ENCODE measurements at places on chromosomes 1 and 21. TPM values are rescaled to one million over a fixed set of nuclear protein-coding genes. Genes with fewer than 3 reads are reported as not detected.

- no peak for DNase-seq
These were observed 54.0 kb downstream of the AKT3 start for GRCh38 chr1:243796016-243796415.

DNA sequence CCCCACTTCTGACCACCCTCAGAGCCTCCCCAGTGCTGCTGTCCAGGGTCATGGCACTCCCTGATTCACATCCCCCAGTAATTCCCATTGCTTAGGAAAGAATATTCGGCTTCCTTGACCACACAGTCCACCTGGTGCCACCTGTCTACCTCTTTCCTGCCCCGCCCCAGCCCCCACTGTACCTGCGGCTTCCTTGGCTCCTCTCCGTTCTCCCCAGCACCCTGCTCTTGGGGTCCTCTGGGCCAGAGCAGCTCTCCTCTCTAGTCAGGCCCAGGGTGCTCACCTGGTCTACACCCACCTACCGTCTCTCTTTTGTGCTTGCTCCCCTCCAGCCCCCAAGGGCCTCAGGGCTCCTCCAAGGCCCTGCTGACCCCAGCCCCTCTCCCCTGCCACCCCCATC is 142.6 kb downstream of the PEX14 start:
- no peak for DNase-seq

DNA sequence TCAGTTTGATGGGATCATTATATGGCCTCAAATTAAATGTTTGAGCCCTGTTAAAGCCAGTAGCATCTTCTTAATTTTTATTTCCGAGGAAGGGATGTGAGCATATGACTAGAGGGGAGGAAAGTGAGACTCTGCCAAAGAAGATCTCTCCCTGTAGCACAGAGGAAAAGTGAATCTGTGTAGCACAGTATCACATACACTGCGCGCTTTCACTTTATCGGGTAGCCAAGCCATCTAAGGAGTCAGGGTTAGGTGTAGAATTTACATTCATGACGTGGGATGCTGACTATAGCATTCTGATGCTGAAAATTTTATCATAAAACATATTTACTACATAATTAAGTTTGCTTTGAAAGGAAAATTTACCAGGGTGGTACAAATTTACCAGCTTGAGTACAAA is 24.0 kb downstream of the LRRC8D start:
- DNase-seq = no peak

GRCh38 chr1:38455829-38456530 is 403.6 kb downstream of the RRAGC start:
- no peak for DNase-seq

- DNase-seq = no peak
These were observed 231.3 kb downstream of the TOMM20 start for GRCh38 chr1:234897390-234897749.

GRCh38 chr1:161096015-161096414 is 2.1 kb upstream of the KLHDC9 start:
- DNase-seq = no peak

DNA sequence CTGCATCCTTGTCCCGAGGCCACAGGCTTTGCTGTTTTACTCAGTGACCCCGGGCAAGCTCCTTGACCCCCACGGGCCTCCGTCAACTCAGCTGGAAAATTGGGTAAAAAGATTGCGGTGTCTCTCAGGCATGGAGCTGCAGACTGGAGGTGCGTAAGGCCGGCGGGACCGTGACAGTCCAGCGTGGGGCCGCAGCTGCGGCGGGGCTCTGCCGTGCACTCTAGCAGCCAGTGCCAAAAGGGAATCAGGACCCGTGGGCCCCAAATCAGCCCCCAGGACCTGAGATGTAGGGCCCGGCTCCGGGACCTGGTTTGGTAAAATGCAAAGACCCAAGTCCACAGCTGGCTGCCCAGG is 158.3 kb downstream of the PRDM16 start:
- no peak for DNase-seq

- no peak for DNase-seq
These were observed 38.4 kb downstream of the HLX start for GRCh38 chr1:220917535-220918209.

- DNase-seq = peak; percentile 85
These were observed 150.6 kb downstream of the MRPL39 start for GRCh38 chr21:25456672-25457071.

DNA sequence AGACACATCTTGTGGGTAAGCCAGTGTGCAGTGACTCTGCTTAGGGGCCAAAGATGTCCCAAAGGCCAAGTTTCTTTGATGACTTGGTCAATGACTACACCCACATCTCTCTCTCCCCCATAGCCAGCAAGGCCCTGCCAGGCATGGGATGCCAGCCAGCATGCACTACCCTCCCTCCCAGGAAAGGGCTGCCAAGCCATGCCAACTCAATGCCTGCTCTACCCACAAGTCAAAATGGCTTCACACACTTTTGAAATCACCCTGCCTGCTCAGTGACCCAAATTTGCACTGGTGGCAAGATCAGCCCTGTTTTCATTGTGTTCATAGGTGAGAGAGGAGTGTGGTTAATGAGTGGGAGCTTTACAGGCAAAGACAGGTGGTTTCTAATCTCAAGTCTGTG is 112.5 kb downstream of the MATN1 start:
- no peak for DNase-seq

CDCP2 gene
- not detected for total RNA-seq

CFHR2 gene
- not detected for total RNA-seq

TMEM9 gene
- 91.0 TPM for total RNA-seq

AMY1B gene
- not detected for total RNA-seq
